ENCODE measurements at places on chromosomes 2 and 18.

GRCh38 chr2:158124896-158125295 lies 23.2 kb downstream of the UPP2 start:
- DNase-seq: no peak

- no peak for DNase-seq
These were observed 12.0 kb upstream of the CASP8 start for GRCh38 chr2:201248288-201248844.

- no peak for DNase-seq
These were observed 1.4 kb downstream of the LAMA1 start for GRCh38 chr18:7116001-7116730.

- no peak for DNase-seq
These were observed 98.1 kb upstream of the RGPD4 start for GRCh38 chr2:107728586-107728985.

GRCh38 chr2:85756822-85757435 lies 3.1 kb downstream of the ATOH8 start:
- DNase-seq: no peak
